ENCODE measurements at places on chromosomes 12 and 14. TPM values are rescaled to one million over a fixed set of nuclear protein-coding genes. Genes with fewer than 3 reads are reported as not detected.

Gene CLEC2B
- not detected for total RNA-seq

Gene CCDC60
- 1.7 TPM for total RNA-seq

Gene TAS2R14
- 1.7 TPM for total RNA-seq

Gene HSPA2
- 2.8 TPM for total RNA-seq

Gene PDZRN4
- not detected for total RNA-seq

Gene SLC6A12
- total RNA-seq, result 2.6 TPM

Gene SLC48A1
- 23.8 TPM for total RNA-seq

DNA sequence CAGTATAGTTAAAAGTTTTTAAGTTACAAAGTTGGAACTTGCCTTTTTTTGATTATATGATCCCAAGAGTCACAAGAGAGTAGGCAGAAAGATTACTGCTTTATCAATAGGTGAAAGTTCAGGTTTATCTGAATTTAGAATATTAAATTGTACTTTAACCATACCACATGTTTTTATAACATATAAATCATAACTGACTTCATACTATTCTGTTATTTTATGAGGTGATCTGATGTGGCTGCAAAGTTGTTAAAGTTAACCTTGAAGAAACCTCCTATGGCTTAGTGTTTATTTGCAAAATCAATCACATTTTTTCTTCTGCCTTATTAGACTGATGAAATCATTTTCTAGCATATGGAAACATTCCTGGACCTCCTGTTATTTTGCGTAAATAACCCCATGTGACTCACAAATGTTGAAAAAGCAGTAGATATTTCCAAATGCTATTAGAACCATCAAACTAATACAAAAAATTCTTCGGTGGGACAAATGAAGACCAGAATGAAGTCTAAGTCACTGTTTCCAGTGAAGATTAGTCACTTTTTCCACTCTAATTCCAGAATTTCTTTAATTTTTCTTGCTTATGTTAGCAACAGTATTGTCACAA, 132.1 kb downstream of the RAD51B start:
- DNase-seq, result peak; percentile 38

- no peak for DNase-seq
These were observed 30.2 kb downstream of the KCTD10 start for GRCh38 chr12:109446869-109447268.

GRCh38 chr14:103112400-103113243, 10.6 kb upstream of the TNFAIP2 start:
- no peak for DNase-seq

GRCh38 chr12:119372540-119372939, 38.0 kb downstream of the CCDC60 start:
- no peak for DNase-seq

- no peak for DNase-seq
These were observed 604.0 kb downstream of the GALC start for GRCh38 chr14:87388946-87389345.

DNA sequence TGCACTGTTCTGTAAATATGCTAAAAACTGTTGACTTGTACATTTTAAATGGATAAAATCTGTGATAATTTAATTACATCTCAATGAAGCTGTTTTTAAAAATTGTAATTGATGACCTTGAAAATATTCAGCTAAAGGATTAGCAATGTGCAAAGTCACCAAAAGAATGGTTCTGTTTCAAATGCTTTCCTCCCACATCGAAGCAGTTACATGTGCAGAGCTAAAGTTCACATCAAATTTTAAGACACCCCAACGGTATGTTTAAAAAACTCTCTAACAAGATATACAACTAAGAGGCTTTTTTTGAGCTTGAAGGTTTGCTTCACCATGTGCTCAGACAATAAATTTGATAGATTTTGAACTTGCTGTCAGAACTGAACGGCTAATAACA, 114.6 kb upstream of the KRAS start:
- no peak for DNase-seq

DNA sequence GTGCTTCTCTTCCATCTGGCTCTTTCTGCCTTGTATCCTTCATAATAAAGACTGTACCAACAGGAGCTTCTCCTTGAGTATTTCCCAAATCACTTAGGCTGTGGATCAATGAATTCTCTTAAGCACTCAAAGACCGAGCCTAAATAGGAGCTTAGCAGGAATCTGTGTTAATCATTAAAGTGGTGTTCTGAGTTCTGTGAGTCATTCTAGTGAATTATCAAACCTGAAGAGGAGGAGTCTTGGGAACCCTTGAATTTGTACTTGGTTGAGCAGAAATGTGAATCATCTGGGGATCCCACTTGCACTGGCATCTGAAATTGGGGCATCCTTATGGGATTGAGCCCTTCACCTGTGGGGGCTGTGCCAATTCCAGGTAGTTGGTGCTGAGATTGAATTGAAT, 946.2 kb downstream of the BCL11B start:
- peak; percentile 3 for DNase-seq

DNA sequence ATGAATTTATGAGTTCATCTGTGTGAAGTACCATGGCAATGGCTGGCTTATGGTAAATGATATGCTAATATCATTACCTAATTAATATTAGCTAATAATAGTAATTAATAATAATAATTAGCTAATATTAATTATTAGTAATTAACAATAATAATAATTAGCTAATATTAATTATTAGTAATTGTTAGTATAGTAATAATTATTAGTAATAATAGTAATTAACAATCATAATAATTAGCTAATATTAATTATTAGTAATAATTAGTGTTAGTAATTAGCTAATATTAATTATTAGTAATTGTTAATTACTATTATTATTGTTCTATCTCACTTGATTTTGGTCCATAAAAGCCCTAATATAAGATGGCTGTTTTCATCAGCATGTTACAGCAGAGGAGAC, 19.8 kb downstream of the RERG start:
- DNase-seq, result no peak

GRCh38 chr12:52147964-52148463, 43.8 kb downstream of the KRT80 start:
- no peak for DNase-seq

DNA sequence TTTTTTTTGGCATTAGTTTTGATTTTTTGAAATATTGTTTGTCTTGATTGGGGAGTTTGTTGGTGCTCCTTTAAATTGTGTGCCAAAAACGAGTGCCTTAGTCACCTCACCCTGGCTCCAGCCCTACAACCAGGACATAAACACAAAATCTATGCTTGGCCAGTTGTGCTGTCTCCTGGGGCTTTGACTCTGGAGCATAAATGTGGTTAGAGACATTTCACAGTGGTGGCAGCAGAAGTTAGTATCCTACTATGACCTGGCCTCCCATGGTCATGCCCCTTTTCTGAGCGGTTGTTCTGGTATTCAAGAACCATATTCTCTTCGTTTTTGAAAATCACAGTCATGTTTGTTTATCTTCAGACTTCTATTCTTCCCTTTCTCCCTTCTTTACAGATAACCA, 70.7 kb upstream of the PSMA6 start:
- no peak for DNase-seq

- no peak for DNase-seq
These were observed 46.7 kb downstream of the TMCC3 start for GRCh38 chr12:94603434-94604365.

GRCh38 chr12:116233669-116234068, 43.8 kb downstream of the MED13L start:
- DNase-seq, result peak; percentile 46

GRCh38 chr12:92080911-92081285, 64.7 kb downstream of the BTG1 start:
- DNase-seq, result no peak

- DNase-seq, result no peak
These were observed 87.6 kb upstream of the MAP1LC3B2 start for GRCh38 chr12:116471544-116471943.

DNA sequence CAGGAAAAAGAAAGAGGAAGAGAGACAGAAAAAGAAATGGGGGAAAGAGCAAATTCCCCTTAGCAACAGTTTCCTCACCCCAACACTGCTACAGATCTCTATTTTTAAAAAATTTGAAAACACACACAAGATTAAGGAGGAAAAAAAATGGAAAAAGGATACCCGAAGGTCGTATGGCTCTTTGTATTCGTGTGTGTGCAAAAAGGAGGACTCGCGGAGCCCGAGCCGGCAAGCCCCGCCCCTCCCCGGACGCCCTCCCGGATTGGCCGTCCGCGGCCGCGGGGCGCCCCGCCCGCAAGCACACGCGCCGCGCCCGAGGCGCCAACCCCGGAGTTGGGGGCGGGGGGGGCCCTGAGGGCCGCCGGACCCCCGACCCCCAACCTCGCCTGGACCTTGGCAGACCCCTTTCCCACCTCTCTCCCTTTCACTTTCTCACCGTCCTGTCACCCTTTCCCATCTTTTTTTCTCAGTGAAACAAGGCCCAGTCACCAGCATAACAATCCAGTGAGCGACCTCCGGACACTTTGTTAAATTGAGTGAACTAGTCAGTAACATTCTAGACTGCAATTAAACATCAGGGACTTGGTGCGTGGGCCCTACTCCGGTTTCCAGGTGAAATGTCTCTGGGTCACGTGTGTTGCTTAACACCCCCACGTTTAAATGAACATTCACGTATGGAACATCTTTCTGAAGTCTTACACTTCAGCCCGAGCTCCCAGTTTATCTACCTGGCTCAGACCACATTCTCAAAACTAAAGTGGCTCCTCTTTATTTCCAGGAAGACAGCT, at the start of gene C14orf93:
Gene C14orf93, minus strand, starts transcription at position 205 of the 788 bp plus-strand sequence. CDS start 11,120 bp downstream, outside the sequence.
- peak; percentile 16 for DNase-seq

DNA sequence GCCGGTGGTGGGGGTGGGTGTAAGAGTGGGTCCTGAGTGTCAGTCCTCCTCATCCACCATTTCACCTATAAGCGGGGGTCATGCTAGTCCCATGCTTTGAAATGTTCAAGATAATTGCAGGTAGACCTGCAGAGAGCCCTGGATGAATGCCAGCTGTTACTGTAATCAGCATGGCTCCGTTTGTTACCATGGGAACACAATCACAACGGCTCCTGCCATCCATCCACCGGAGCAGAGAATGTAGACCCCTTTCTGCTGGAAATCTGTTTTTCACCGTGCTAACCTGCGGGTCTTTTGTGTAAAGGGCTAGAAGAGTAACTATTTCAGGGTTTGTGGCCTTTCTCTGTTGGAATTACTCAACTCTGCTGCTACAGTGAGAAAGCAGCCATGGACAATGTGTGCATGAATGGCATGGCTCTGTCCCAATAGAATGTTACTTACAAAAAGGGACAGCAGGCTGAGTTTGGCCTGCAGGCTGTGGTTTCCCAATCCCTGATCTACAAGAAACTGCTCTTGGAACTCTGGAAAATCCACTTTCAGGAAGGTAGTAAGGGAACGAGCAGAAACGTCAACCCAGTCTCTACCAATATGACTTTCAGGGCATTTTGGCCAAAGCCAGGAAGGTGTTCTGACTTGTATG, 36.1 kb downstream of the KCTD10 start:
- no peak for DNase-seq

GRCh38 chr12:96883571-96883970, 23.5 kb upstream of the NEDD1 start:
- DNase-seq, result peak; percentile 63

DNA sequence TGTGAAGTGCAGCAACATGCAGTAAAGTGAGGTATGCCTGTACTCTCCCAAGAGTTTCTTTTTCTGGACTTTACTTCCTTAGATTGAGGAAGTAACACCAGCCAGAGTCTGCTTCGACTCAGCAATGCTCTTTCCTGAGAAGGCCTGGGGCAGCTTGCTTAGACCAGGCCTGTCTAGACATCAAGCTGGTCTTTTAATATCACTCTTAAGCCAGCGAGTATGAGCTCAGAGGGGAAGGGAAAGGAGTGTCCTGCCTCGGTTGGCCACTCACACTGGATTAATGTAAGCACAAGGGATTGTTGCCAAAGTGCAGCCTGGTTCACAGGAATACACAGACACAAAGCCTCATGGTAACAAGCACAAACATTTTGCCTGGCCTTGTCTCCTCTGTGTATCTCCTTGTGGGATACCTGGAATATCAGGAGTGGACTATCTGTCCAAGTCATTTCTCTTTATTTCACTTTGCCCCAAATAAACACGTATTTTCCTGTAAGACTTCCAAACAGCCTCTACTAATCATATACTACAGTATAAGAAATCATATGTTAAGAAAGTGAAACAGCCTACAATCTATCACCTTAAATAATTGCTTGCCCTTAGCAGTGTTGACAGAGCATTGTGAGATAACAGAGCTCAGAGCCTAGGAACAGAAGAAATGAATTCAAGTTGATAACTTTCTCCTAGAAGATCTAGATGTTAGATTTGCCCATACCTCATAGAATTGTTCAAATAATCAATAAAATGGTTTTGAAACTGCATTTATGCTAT, 121.2 kb upstream of the DAAM1 start:
- no peak for DNase-seq

- no peak for DNase-seq
These were observed 112.6 kb downstream of the CALM1 start for GRCh38 chr14:90509403-90509802.

- no peak for DNase-seq
These were observed 945.8 kb downstream of the DIO2 start for GRCh38 chr14:79265366-79265946.

DNA sequence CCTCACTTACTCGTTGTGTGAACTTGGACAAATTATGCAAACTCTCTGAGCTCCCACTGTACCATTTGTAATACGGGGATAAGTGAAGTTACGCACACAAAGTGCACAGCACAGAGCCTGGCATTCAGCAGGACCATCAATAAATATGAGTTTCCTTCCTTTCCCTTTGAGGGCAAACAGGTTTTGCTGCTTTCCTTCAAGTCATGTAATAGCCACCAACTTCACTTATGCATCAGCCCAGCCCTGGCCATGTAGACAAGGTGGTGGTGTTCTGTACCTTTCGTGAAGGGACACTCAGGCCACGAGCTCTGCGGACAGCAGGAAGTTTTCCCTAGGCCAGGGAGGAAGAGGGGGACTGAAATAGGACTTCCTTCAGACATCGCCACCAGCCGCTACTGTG, 272.7 kb downstream of the CACNA1C start:
- DNase-seq, result no peak

- no peak for DNase-seq
These were observed 68.0 kb downstream of the CCDC88C start for GRCh38 chr14:91349481-91350074.

- no peak for DNase-seq
These were observed 1.6 kb downstream of the ALDH2 start for GRCh38 chr12:111768159-111768895.

DNA sequence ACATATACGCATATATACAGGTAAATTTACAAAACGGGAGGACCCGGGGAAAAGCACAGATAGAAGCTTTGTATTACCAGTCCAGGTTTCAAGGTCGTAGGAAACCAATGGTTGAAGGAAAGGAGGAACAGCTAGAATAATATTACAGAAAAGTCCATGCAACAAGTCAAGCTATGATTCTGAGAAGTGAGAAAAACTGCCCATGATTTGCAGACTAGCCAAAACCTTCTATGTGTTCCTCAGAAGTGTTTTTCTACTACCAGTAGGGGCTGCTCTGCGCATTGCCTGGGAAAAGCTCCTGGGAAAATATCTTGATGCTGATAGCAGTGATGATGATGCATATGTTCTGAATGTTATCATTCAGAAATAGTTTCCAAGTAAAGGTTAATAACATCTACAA, 2.2 kb downstream of the PDZRN4 start:
- peak; percentile 6 for DNase-seq

DNA sequence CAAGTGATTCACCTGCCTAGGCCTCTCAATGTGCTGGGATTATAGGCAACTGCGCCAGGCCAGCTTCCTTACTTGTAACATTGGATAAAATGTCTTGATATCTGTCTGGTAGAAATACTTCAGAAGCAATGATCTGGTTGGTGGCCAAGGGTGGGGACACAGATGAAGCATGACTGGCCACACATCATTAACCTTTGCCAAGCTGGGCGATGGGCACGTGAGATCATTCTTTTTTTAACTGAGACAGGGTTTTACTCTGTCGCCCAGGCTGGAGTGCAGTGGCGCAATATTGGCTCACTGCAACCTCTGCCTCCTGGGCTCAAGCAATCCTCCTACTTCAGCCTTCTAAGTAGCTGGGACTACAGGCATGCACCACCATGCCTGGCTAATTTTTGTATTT, 31.1 kb downstream of the PLEKHH1 start:
- DNase-seq, result no peak

- DNase-seq, result no peak
These were observed 84.5 kb downstream of the ZFP36L1 start for GRCh38 chr14:68708343-68708742.

Data from astrocyte (in vitro differentiated cells and primary cell).